ENCODE measurements at places on chromosomes 1 and 21.

DNA sequence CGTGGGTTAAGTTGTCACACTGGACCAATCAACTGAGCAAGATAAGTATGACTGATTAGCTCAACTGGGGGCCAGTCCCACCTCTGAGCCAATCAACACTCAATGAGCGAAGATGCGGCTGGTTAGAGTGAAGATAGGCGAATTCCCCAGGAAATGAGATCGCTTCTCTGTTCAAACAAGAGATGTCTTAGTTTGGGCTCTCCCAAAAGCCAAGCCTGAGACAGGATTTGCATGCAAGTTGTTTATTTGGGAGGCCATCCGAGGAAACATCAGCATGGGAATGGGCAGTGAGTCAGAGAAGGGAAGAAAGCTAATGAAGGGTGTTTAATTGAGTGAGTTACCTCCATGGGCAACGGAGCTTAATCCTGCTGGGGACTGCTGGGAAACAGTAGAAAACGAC lies 4.9 kb upstream of the GJB5 start:
- no peak for DNase-seq

GRCh38 chr1:178796013-178796412 lies 71.0 kb downstream of the RALGPS2 start:
- no peak for DNase-seq

DNA sequence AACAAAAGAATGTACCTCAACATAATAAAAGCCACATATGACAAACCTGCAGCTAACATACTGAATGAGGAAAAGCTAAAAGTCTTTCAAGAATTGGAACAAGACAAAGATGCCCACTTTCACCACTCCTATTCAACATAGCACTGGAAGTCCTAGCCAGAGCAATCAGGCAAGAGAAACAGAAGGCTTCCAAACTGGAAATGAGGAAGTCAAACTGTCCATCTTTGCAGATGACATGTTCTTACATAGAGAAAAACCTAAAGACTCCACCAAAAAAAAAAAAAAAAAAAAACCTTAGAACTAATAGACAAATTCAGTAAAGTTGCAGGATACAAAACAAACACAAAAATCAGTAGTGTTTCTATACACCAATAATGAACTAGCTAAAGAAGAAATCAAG lies 20.2 kb downstream of the NSL1 start:
- no peak for DNase-seq

DNA sequence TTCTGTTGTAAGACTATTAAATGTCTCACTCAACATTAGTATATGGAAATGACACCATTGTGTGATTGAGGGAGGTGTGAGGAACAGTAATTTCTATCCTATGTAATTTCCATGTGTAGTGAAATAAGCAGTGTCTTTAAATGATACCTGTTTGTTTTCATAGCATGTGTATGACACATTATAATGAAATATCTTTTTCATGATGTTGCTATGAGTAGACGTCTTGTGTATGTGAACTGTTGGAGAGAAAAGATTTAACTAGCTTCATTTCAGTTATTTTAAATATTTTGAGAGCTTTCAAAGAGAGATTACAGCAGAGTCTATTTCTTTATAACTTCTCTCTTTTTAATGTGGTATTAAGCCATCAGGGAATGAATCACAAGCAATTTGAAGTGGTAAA lies 71.5 kb upstream of the QSOX1 start:
- no peak for DNase-seq

DNA sequence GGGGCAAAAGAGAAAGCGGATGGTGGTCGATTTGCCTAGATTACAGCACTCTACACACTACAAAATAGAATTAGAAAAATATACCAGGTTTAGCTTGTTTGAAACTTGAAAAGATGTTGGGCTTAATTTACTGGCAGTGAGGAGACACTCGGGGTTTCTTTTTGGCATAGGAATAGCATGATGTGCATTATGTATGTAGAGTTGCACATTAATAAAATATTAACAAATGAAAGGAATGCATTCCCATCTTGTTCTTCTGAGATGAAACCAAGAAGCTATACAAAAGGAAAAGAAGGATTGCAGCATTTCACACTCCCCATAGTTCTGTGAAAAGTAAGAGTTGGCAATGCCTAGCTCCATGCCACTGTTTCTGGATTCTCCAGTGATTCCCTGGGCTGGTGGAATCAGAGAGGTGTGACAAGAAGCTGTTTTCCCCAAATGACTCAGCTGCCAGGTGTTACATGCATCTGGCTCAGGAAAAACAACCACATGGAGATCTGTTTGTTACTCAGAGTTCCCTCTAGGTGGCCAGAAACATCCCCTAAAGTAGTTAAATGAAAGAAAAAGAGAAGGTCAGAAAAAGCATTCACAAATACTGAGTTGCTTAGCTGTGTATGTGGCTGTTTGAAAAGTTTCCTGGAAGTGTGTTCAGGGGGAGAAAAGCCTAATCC lies 115.6 kb downstream of the UCK2 start:
- peak; percentile 76 for DNase-seq

DNA sequence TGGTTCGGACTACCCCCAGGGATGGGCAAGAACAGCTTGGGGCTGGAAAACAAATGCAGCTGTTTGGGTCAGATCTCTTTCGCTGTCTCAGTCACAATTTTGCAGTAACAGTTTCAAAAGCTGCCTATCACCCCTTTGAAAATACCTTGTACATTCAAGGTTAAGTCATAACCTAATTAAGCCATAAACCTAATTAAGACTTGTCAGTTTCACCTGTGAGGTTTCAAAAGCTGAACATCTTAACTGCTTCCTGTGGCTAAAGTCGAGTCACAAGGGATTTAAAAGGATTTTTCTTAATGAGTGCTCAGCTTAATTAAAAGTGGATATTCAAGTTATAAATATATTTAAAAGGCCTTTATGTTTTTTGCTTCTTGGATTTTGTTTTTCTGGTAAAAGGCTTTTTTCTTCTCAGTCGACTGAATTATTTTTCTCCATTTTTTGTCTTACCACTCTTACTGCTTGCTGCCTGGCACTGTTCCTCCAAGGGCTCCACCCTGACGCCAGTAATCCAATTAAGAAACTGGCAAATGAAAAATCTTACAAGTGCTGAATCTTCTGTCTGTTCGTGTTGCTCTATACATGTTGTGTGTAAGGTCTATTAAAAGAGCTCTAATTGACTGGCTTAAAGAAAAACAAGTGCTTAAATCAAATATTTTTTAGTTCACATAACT lies 31.3 kb downstream of the CBR1 start:
- no peak for DNase-seq

- no peak for DNase-seq
Measured at GRCh38 chr1:165763442-165763841, 5.2 kb downstream of the TMCO1 start.

All from NCI-H2171 treated with DMSO at 0.1 percent for 48 hours (cell line).